ENCODE measurements at places on chromosomes 7 and 10.

DNA sequence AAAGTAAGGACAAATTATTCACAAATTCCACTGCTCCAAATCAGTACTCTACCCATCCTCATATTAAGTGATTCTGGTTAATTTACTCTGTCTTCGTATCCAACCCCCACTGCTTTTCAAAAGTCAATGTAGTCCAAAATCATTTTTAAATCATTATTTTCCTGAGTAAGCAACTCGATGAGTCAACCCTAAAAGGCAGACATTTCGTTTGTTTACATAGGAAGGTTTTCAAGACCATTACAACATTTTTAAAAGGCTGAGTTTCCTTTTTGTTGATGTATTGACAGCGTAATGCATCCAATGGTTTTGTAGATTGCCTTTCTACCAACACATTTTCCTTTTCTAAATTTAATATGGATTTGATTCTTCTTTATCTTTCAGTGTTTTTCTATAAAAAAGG lies 523.0 kb upstream of the ANKRD30A start:
- no peak for DNase-seq

GRCh38 chr7:136150311-136150710 lies 173.2 kb upstream of the MTPN start:
- no peak for DNase-seq

DNA sequence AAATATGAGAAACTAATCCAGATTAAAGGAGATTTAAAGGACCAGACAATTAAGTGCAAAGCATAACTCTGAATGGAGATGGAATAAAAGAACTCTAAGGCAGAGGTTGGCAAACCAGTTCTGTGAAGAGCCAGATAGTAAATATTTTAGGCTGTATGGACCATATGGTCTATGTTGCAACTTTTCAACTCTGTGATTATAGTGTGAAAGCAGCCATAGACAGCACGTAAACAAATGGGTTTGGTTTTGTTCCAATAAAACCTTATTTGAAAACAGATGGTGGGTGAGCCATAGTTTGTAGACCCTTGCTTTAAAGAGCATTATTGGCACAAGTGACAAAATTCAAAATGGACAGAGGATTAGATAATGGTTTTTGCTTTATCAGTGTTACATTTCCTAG lies 884.1 kb downstream of the CCSER2 start:
- DNase-seq = no peak

GRCh38 chr10:72490951-72491350 lies 134.9 kb downstream of the MICU1 start:
- DNase-seq = no peak

DNA sequence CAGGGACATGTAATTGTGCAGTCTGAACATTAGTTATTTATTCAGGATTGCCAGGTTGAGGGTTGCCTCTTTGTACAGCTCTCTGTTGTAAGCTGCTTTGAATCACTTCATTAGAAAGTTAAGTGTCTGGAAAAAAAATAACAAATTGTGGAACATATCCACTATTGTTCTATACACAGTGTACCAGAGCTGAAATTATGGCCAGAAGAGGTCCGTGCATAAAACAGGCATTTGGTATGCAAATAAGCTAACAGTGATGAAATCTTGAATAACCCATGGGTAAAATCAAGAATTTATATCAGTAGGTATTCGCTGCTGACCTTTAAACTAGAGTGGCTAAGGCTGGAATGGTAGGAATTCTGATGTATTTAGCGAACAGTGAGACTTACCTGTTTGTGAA lies 152.1 kb downstream of the LHFPL3 start:
- no peak for DNase-seq

- DNase-seq = no peak
Measured at GRCh38 chr7:70237256-70237655, 639.0 kb downstream of the AUTS2 start.

- no peak for DNase-seq
Measured at GRCh38 chr10:60040014-60040662, 133.8 kb upstream of the CCDC6 start.

DNA sequence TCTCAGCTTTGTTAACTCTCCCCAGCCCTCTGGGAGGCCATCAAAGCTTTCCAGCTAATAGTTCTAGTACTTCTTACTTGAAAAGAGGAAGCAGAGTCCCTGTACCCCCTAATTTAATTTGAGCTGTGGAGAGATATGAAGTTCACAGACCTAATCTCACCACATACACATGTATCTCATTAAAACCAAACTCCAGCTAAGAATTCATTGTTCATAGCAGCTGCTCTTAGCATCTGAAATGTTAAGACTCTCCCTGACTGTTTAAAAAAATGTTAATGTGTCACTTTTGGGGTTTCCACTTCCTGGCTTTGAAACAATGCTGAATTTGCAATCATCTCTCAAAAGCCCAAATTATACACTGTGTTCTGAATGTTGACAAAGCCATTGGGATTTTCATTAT lies 16.2 kb upstream of the MRC1 start:
- no peak for DNase-seq

All from left hindlimb (tissue), 1 donor.